Activated CD8-positive, alpha-beta memory T cell treated with anti-CD3 and anti-CD28 coated beads for 1 hour (primary cell): ENCODE measurements at places on chromosomes 12 and 14.

DNA sequence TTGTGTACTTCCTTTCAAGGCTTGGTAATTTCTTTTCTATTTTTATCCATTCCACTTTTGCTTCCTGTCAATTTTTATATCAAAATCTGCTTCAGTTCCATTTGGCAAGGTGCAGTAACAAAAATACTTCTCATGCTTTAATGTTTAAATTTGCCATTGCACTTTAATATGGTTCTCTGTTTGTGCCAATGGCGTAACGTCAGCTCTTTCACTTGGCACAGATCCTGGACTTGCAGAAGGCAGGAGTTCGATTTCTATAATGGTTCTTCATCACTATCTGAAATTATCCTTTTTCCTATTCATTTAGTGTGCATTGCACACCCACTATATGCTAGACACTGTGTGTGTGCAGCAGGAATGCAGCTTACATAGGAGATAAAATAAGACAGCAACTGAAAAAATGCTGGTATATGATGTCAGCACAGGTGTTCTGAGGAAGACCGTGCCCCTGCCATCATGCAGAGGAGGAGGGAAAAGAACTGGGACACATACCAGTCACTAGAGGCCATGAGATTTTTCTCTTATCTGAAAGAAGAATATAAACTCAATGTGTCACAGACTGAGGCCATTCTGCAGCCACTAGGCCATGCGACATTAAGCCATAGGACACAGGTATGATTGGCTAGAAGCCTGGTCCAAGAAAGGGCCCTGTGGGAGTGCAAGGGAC, 298.2 kb downstream of the RPAP3 start:
- DNase-seq: no peak

GRCh38 chr12:96445691-96446583, 43.4 kb upstream of the CFAP54 start:
- peak; percentile 9 for DNase-seq

- DNase-seq: no peak
Observed at GRCh38 chr12:125418902-125419564, 353.8 kb downstream of the AACS start.

DNA sequence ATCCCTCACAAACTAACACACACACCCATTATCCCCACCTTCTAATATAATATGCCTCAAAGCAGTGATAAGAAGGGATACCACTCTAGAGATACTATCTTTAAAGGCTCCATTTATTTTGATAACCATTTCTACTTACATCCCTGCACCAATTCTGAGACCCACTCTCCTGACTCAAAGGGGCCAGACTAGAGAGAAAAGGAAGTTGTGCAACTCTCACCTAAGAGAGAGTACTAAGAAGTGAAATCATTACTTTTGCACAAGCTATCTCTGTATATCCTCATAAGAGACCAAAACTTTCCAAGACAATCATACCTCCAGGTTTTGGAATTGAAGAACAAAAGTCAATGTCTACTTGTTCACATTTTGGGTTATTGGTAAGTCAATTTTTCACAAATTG, 45.4 kb upstream of the USP15 start:
- no peak for DNase-seq

DNA sequence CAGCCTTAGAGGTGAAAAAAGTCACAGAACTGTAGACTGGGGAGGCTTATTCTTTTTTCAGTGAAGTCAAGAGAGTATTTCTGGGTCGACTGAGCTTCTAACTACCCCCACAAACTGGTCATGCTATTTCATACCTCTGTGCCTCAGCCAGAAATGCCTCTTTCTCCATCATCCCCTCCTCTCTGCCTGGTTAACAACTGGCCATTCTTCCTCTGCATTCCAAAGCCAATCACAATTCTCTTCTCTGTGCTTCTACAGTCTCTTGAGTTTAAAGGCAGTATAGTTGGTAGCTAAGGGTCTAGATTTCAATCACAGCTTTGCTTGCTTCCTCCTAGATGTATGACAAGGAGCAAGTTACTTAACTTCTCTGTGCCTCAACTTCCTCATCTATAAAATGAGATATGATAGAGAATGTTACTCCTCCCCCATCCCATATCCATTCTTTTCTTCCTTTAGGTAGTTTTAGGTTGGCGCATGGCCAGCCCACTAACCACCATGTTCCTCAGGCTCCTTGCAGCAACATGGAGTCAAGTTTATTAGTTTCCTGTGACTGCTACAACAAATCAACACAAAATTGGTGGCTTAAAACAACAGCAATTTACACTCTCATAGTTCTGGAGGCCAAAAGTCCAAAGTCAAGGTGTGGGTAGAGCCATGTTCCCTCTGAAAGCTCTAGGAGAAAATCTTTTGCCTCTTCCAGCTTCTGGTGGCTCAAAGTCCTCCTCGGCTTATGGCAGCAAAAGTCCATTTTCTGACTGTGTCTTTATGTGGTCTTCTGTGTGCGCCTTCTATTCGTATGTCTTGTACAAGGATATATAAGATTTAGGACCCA, 62.5 kb downstream of the ITPR2 start:
- DNase-seq: no peak

- no peak for DNase-seq
Observed at GRCh38 chr12:47820631-47821345, 1.1 kb upstream of the HDAC7 start.

DNA sequence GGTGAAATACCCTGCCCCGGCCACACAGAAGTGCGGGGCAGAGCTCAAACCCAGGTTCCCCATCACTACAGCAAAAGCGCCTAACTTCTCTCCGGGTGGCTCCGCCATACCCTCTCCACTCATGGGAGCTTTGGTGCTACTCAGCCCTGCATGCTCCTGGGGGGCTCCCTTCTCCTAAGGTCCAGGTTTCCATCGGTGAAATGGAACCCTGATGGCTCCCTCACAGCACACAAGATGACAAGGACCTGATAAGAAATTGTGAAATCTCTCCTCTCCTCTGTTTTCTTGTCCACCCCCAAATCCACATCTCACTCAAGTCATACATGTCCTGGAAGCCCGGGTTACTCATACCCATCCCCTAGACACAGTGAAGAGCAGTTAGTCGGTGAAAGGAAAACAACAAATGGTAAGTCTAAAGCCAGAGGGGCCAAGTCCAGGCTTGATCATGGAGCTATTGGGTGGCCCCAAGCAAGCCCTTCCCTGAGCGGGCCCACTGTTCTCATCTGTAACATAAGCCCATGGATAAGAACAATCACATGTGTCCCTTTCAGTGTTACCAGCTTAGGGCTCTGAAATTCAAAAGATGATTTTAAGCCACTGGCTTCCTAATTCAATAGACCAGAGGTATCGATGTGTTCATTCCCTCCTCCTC, 317.5 kb downstream of the BCL11B start:
- DNase-seq: no peak

DNA sequence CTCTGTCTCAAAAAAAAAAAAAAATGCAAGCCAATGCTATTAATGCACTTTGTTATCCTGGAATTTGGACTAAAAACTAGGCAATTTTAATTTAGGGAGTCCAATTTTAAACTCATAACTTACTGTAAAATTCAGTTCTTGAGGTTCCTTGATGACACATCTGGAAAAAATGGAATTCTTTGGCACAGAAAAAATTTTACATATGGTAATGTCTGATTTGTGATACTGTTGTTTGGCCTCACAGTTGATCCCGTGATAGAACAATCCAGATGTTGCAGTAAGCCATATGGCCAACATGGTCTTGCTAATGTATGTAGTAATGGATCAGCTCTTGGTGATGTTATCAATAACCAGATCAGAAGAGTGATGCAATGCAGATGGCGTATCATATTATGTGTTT, 1089.8 kb downstream of the FLRT2 start:
- no peak for DNase-seq

GRCh38 chr12:91574391-91574790, 391.8 kb upstream of the DCN start:
- no peak for DNase-seq

GRCh38 chr12:118541071-118541470, 164.7 kb downstream of the SUDS3 start:
- DNase-seq: no peak

DNA sequence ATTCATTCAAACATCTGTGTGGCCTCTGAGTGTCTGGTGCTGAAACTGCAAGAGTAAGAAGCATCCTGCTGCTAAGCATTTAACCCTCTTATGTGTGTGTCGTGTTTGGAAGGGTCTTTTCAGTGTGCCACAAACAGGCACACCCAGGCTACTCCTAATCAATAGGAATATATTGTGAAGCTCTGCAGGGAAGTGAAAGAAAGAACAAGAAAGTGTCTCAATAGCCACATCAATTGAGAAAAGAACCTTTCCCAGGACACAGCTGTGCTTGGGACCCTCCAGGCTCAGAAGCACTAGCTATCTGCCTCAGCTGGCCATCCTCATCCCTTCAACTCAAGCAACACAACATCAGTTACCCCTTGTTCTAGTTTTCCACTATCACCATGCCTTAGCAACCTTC, 13.4 kb upstream of the KRAS start:
- no peak for DNase-seq

GRCh38 chr14:21923820-21924219, 250.2 kb upstream of the OR4E1 start:
- no peak for DNase-seq

GRCh38 chr12:26822026-26822425, 11.0 kb downstream of the ITPR2 start:
- DNase-seq: no peak

DNA sequence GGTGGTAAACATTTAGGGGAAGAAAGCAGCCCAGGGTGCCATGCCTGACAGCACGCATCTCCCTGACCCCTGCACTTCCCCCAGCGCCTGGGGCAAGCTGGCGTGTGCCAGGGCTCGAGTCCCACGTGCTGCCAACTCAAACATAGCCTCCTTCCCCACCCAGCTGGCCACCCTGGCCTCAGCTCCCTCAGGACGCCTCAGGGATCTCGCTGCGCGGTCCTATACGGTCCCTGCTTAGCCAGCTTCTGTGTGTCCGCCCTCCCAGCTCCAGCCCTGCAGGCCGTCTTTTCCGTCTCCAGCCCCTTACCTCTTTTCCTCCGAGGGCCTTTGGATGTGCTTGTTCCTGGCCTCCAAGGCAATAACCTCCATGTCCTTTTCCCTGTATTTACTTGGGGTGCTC, 71.0 kb downstream of the TESC start:
- no peak for DNase-seq

DNA sequence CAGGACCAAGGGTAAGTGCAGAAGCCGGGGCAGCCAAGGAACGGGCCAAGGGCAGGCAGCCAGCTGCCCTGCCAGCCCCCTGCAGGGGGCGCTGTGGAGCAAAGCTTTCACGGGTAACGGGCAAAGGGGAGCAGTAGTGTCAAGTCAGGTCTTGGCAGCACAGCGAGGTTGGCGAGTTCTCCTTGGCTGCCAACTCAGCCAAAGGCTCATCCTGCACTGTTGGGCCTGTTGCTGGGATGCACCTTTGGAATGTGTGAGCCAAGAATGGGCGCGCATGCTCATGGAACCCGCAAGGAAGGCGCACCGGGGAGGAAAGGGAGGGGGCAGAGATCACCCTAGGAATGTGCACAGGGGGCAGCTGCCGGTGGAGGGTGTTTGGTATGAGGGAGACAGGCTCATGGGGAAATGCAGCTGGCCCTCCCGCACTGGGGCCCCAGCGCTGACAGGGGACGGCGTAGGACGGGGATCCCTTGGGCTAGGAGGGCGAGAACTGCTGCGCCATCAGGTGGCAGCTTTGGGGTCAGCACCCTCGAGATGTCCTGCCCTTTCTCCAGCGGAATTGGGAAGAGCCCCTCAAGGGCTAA, 138.0 kb downstream of the ASCL4 start:
- peak; percentile 30 for DNase-seq

GRCh38 chr12:49345051-49345824, 1.4 kb upstream of the DNAJC22 start:
- DNase-seq: no peak

- DNase-seq: no peak
Observed at GRCh38 chr12:113238309-113238708, 17.0 kb downstream of the TPCN1 start.

GRCh38 chr14:103656031-103656755, 27.2 kb downstream of the KLC1 start:
- DNase-seq: no peak

- no peak for DNase-seq
Observed at GRCh38 chr14:20684662-20685456, 499 bp downstream of the RNASE4 start.
